ENCODE measurements at places on chromosomes 2 and 18. TPM values are rescaled to one million over a fixed set of nuclear protein-coding genes. Genes with fewer than 3 reads are reported as not detected.

- DNase-seq, result no peak
- H3K36me3 ChIP-seq, result no peaks in the 10 kb centered on the region
These were observed 151.7 kb upstream of the L3MBTL4 start for GRCh38 chr18:6566338-6566911.

Gene IL1RN
- polyA plus RNA-seq, result not detected

DNA sequence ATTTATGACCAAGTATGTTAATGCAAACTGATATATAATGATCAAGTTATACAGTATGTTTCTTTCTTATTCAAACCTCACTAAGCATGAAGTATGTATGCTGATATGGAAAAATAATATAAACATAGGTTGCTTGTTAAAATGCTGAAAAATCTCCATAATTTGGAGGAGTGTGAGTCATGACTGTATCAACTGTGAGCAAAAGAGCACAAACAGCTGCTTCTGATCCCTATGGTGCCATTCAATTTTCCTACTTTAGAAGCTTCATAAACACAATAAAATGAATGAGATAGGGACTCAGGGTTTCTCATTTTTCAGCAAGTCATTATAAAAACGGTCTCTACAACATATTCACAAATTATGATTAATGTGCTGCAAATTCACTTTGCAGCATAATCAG, 129.9 kb upstream of the TFPI start:
- no peaks in the 10 kb centered on the region for H3K4me1 ChIP-seq
- no peaks in the 10 kb centered on the region for H3K27me3 ChIP-seq
- no peak for DNase-seq
- H3K4me3 ChIP-seq, result no peak overlapping the region
- no peaks in the 10 kb centered on the region for H3K36me3 ChIP-seq
- H3K27ac ChIP-seq, result no peak overlapping the region

Gene RAB11FIP5
- polyA plus RNA-seq, result 6.4 TPM

Data from K562 (cell line).